ENCODE measurements at places on chromosomes 6 and 20. TPM values are rescaled to one million over a fixed set of nuclear protein-coding genes. Genes with fewer than 3 reads are reported as not detected.

RGS17 gene
- total RNA-seq: not detected

HAO1 gene
- total RNA-seq: not detected

MTFR2 gene
- total RNA-seq: 25.7 TPM

PBOV1 gene
- total RNA-seq: not detected

SIGLEC1 gene
- total RNA-seq: 0.07 TPM

PNPLA1 gene
- total RNA-seq: 0.11 TPM

VSTM2L gene
- total RNA-seq: not detected

PROKR2 gene
- not detected for total RNA-seq

ARFGEF2 gene
- 18.8 TPM for total RNA-seq

CCN5 gene
- not detected for total RNA-seq

ARMC2 gene
- 0.82 TPM for total RNA-seq

PAX1 gene
- total RNA-seq: not detected

RNF39 gene
- not detected for total RNA-seq

DNMT3B gene
- 74.8 TPM for total RNA-seq

TRIM31 gene
- total RNA-seq: not detected

C20orf141 gene
- not detected for total RNA-seq

DTNBP1 gene
- 37.1 TPM for total RNA-seq

CAGE1 gene
- total RNA-seq: 0.11 TPM

OPRL1 gene
- total RNA-seq: 0.33 TPM

SIRPG gene
- total RNA-seq: not detected

RNF217 gene
- 26.5 TPM for total RNA-seq

SSTR4 gene
- total RNA-seq: not detected

VGLL2 gene
- total RNA-seq: not detected

CASS4 gene
- 27.8 TPM for total RNA-seq

HEY2 gene
- total RNA-seq: not detected

CDH4 gene
- not detected for total RNA-seq

C20orf144 gene
- 0.16 TPM for total RNA-seq

TP53RK gene
- 16.4 TPM for total RNA-seq

CDSN gene
- total RNA-seq: not detected

FAM83B gene
- total RNA-seq: not detected

PRR18 gene
- total RNA-seq: not detected

PDE10A gene
- 0.13 TPM for total RNA-seq

MUC21 gene
- not detected for total RNA-seq

HRH3 gene
- not detected for total RNA-seq

KCNK5 gene
- total RNA-seq: 45.8 TPM

LHFPL5 gene
- total RNA-seq: not detected

GLO1 gene
- 173 TPM for total RNA-seq

CST2 gene
- not detected for total RNA-seq

FUT9 gene
- total RNA-seq: not detected

HLA-DPB1 gene
- 0.66 TPM for total RNA-seq

CST5 gene
- not detected for total RNA-seq

CYP24A1 gene
- total RNA-seq: not detected

GINS1 gene
- 31.8 TPM for total RNA-seq

ENPP4 gene
- total RNA-seq: 0.07 TPM

SLC22A1 gene
- 0.54 TPM for total RNA-seq

SOBP gene
- total RNA-seq: 0.16 TPM

ALDH5A1 gene
- 20.5 TPM for total RNA-seq

TMEM74B gene
- total RNA-seq: 18.3 TPM

NCOA5 gene
- 19.4 TPM for total RNA-seq

LY86 gene
- not detected for total RNA-seq

RFX6 gene
- total RNA-seq: not detected

ADTRP gene
- 11.7 TPM for total RNA-seq

NCOA6 gene
- 17.7 TPM for total RNA-seq

PTGIS gene
- total RNA-seq: 0.16 TPM

HLA-F gene
- total RNA-seq: 0.40 TPM

C20orf202 gene
- not detected for total RNA-seq

CPNE5 gene
- 0.47 TPM for total RNA-seq

NOX3 gene
- not detected for total RNA-seq

HLA-DQA1 gene
- total RNA-seq: 0.49 TPM

All from K562 (cell line).